ENCODE measurements at places on chromosomes 3 and 15.

DNA sequence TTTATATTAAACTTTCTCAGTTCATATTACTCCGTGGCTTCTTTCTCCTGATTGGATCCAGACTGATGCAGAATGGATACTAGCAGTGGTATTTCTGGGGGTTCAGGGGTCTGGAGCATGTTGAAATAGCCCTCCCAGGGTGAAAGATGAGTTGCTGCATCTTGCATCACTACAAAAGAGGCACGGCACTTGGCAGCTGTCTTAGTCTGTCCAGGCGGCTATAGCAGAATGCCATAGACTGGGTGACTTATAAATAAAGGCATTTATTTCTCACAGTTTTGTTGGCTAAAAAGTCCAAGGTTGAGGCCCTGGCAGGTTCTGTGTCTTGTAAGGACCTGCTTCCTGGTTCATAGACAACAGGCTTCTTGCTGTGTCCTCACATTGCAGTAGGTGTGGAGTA lies 660 bp upstream of the BCL2L10 start:
- no peaks in the 10 kb centered on the region for H3K36me3 ChIP-seq
- peaks cover 8% of the 10 kb centered on the region for H3K27me3 ChIP-seq
- H3K4me3 ChIP-seq: peak overlapping the region; percentile 26
- no peak for ATAC-seq
- H3K4me1 ChIP-seq: peaks cover 31% of the 10 kb centered on the region

DNA sequence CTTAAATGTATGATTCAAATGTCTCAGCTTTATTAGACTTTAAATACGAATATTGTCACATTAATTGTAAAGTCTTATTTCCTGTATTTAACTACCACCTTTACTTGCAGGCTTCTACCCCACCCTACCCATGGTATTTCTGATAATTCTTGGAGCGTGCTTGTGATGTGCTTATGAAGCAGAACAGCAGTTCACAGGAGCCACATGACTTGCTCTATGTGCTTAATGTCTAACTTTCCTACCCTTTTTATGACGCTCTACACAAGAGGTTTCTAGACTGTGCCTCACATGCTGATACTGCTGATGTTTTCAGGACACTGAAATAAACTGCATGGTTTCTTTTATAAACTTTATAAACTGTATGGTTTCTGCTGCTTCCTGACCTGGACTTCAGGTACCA lies 553.5 kb upstream of the CCDC54 start:
- no peaks in the 10 kb centered on the region for H3K27me3 ChIP-seq
- H3K27ac ChIP-seq: no peak overlapping the region
- H3K36me3 ChIP-seq: no peaks in the 10 kb centered on the region
- no peaks in the 10 kb centered on the region for H3K4me1 ChIP-seq
- ATAC-seq: no peak

DNA sequence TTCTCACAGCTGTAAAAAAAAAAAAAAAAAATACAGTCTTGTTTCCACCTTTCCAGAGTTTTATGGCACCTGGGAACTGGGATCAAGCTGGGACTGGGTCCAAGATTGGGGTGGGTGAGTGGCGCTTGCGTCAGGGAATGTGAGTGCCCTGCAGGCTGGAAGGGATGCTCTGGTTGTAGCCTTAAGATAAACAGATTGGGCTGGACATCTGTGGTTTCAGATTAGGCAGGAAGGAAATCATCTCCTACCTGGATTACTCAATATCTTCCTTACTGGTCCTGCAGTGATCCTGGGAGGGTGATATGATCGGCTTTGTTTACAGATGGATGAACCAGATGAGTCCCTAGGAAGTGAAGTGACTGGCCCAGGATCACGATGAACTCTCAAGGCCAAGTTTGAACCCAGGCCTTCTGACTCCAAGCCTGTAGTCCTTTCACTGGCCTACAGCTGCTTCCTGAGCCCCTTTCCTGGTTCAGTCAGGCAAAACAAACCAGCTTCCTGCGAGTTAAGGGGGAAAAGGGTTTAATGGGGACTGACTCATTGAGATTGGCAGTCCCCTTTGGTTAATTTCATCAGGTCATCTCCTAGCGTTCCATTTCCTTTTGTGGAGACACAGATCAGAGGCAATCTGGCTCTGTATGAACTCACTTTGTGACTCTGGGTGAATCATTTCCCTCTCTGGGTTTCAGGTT lies 179.8 kb downstream of the THSD4 start:
- no peaks in the 10 kb centered on the region for H3K4me1 ChIP-seq
- H3K36me3 ChIP-seq: no peaks in the 10 kb centered on the region
- no peak overlapping the region for H3K4me3 ChIP-seq

DNA sequence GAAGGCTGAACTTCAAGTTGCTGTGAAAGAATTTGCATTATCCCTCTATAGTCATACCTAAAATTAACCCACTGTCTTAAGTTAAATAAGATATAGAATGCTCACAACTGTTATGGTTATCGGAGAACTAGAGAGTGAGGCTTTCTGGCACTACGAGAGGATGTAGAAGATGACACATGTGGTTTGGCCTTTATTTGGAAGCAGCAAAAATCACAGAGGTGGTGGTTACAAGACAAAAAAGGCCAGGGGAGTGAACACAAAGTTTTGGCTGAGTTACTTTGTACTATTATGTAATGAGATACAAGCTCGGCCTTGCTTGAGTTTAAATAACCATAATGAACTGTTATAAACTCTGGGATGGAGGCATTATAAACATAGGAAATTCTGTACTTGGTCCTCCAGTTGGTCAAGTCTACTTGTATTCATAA lies 78.3 kb upstream of the ICE2 start:
- no peak overlapping the region for H3K4me3 ChIP-seq
- peak overlapping the region; percentile 30 for H3K27ac ChIP-seq
- H3K36me3 ChIP-seq: peaks cover 19% of the 10 kb centered on the region
- H3K4me1 ChIP-seq: peaks cover 25% of the 10 kb centered on the region
- no peaks in the 10 kb centered on the region for H3K27me3 ChIP-seq

DNA sequence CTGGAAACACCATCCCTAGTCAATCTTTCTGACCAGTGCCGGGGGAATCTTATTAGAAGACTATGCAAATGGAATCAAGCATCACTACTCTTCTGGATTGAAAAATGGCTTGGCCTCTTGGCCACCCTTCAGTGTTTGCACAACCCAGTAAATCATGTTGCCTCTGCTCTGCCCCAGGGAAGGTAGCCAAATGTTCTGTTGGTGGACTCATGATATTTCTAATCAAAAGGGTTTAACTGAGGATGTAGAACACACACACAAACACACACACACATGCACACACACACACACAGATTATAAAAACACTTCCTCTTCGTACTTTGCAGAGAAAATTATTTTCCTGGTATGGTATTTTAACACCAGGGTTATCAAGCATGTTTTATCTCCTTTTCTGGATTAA lies 7.9 kb downstream of the RBP2 start:
- H3K36me3 ChIP-seq: no peaks in the 10 kb centered on the region
- no peak overlapping the region for H3K4me3 ChIP-seq
- no peak for ATAC-seq
- no peaks in the 10 kb centered on the region for H3K4me1 ChIP-seq
- no peaks in the 10 kb centered on the region for H3K27me3 ChIP-seq

Data from stimulated activated memory B cell treated with anti-CD40 and anti-IgM and Interleukin-4, amounts not matched to agents 10 μg/mL and 1 μg/mL and 100 μg/mL, for 72 hours (primary cell).